ENCODE measurements at places on chromosomes 1 and 21.

GRCh38 chr1:96533820-96534219 is 187.8 kb upstream of the PTBP2 start:
- no peak for DNase-seq

DNA sequence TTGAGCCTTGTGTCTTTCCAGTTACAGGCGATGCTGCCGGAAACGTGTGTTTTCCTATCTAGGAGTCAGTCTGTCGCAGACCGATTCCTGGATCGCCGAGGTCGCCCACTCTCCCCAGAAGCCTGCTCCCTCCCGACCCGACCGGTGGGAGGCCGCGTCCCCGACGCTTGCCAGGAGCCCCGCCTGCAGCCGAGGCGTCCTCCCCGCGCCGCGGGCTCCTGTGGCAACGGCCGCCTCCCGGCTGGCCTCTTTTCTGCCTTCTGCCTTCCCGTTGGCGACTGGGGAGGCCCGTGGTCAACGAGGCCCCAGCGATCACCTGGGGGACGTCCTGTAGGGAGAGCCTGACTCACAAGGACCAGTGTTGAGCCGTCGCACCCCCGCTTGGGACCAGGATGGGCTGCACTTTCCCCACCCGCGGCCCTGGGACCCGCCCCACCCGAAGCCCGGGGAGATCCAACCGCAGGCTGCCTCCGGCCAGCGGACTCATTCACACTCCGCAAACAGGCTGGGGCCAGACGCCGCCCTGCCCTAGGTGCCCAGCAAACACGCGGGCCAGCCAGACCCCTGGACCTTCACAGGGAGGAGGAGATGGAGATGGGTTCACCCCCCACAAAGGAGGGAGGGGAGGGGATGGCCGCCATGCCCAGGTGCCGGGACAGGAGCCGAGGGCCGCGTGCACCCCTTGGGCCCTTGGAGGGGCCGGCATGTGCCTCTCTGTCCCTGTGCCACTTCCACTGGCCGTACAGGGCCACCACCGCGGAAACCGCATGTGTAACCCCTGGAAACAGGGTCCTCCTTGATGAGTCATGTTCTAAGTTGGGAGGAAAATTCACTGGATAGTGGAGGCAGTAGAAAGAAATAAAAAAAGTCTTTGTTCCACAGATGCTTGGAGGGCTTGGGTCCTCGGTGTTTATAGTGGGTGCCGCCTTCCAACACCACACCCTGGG is 7.2 kb upstream of the COL6A1 start:
- DNase-seq = peak; percentile 44

DNA sequence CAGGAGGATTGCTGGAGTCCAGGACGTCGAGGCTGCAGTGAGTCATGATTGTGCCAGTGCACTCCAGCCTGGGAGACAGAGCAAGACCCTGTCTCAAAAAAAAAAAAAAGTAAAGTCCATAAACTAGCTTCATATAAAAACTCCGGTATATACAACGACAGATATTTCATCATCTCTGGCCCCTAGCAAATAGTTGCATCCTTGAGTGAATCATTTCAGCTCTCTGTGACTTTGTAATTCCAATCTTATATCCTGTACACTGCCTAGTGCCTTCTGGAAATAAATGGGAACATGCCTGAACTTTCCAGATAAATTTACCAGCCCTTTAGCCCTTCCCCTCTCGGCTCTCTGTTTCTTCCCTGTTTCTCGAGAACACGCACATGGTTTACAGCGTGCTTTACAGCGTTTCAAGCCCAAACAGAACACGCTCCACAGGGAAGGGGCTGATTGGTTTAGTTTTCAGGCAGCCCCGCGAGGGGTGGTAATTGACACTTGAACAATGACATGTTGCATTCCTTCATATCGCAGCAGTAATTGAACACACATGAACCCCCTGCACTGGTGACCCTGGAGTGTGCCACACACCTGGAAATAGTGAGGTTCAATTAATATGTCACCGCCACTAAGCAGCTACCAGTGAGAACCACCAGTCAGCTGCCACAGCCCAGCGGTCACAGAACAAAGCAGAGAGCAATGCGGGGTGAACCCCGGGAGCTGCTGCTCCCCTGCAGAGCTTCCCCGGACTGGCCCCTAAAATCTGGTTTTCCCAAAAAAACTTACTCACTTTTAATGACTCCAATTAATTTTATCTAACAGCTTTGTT is 35.7 kb upstream of the SIM2 start:
- DNase-seq = no peak

DNA sequence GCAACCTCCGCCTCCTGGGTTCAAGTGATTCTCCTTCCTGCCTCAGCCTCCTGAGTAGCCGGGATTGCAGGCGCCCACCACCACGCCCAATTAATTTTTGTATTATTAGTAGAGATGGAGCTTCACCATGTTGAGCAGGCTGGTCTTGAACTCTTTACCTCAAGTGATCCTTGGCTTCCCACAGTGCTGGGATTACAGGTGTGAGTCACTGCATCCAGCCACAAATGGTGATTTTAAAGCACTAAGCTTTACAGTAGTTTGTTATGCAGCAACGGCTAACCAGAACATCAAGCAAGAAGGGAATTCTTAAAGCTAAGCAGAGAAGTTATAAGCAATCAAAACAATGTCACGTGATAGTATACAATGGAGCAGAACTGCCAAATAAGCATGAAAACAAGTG is 65.7 kb downstream of the NVL start:
- peak; percentile 18 for DNase-seq

DNA sequence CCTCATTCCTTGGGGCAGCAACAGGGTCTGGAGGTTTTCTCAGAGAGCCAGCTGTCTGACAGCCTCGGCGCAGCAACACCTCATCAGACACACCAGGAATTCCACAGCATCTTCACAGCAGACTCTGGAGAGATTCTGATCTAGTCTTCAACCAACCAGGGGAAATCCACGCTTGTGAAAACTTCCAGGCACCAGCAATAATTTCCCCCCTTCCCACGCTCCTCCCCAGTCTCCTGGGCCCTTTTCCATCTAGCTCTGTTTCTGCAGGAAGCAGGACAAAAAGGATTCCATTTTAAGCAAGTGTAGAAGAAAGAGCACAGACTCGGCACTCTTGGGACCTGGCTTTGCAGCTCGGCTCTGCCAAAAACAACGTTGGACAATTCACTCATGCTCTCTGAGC is 44.3 kb upstream of the CAPZB start:
- DNase-seq = no peak

GRCh38 chr1:13666317-13666716 is 33.7 kb upstream of the PRDM2 start:
- no peak for DNase-seq

- no peak for DNase-seq
Observed at GRCh38 chr1:10267319-10267718, 56.9 kb downstream of the KIF1B start.

DNA sequence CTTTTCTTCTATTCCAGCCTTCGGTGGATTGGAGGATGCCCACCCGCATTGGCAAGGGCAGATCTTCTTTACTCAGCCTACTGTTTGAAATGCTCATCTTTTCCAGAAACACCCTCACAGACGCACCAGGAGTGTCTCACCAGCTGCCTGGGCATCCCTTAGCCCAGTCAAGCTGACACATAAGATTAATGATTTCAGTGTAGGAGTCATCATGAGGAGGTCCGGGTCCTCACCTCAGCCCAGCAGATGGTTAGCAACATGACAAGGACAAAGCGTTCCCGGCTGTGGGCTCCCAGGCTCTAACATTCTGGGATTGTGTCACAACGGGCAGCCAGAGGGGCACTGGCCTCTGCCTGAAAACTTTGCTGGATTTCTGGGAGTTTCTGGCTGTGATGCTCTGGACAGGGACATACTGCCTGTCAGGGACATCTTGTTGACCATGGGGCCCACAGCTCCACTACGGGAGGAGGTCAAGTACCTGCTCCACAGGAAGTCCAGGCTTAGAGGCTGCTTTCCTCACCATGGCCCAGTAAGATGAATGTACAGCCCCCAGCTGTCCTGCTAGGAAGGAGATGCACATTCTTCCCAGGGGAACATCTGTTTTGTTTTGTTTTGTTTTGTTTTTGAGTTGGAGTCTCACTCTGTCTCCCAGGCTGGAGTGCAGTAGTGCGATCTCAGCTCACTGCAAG is 204.0 kb upstream of the COA6 start:
- DNase-seq = no peak

- no peak for DNase-seq
Observed at GRCh38 chr1:61261595-61261994, 179.2 kb downstream of the NFIA start.

DNA sequence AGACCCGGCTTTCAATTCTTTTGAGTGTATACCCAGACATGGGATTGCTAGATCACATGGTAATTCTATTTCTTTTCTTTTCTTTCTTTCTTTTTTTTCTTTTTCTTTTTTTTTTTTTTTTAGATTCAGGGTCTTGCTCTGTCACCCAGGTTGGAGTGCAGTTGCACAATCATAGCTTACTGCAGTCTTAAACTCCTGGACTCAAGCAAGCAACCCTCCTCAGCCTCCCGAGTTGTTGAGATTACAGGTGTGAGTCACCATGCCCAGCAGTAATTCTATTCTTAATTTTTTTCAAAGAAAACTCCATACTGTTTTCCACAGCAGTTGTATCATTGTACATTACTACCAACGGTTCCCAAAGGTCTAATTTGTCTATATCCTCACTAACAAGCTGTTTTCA is 13.5 kb upstream of the RNF186 start:
- peak; percentile 7 for DNase-seq

DNA sequence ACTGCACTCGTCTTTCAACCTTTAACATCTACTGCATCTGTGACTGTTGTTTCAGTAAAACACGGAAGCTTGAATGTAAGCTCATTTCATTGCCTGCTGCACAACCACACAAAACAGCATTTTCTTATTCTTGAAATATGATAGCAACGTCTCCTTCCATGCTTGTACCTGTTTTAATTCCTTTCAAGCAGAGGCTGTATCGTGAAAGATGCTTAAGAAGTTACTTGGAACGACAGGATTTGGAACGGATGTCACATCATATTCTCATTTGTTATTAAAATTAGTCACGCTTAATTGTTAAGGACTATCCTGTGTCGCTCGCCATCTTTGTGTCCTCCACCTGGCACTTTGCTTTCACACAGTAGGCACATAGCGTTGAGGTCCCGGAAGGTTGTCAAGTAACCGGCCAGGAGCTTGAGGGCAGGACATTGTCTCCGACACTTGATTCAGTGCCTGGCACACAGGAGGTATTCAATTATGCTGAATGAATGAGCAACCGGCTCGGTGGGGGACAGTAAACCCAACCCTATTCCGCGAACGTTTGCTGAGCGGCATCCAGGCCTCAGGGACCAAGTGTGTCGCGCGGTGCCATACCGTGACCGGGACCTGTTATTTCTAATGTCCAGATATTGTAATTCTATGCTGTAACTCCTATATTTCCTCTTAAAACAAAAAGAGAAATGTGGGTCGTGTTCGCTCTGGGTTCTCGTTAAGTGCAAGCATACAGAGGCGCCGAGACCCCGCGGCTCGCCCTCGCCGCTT is 499 bp upstream of the SH3GLB1 start:
- no peak for DNase-seq

DNA sequence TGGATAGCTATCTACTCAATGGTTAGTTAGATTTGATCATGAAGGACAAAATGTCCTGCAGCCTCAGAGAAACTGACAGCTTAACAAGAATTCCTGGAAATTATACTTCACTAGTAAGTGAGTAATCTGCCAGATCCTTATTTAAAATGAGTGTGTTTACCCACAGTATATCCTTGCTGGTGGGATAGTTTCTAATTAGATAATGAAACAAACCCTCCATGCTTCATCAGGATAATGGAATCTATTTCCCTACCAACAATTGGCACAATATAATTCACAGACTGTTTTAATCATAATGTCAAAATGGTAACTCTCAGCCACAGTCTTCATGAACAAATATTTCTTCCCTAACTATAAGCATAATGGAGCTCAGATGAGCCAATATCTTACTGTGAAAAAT is 239.4 kb upstream of the ST6GALNAC5 start:
- DNase-seq = no peak

GRCh38 chr1:22861764-22862440 is 110.8 kb downstream of the LACTBL1 start:
- DNase-seq = peak; percentile 79

- DNase-seq = no peak
Observed at GRCh38 chr21:34781526-34781925, 112.7 kb downstream of the CLIC6 start.

GRCh38 chr1:53051676-53052075 is 10.3 kb upstream of the PODN start:
- no peak for DNase-seq

DNA sequence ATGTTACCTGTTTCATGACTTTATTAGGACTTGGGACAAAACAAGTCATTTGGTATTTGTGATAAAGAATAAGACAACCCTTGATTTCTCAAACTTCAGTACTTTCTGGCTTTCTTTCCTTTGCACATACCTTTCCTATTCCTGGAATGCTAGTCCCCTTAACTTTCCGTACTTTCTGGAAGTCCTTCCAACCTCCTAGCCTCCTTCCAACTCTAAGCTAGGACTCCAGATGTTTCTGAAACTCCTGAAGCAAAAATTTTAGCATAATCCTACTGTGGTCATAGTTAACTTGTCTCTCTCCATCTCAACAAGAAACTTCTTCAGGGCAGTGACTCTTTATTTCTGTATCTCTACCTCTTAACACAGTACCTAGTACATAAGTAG is 19.8 kb upstream of the C1orf105 start:
- DNase-seq = no peak

GRCh38 chr1:155186067-155186793 is 12.6 kb downstream of the TRIM46 start:
- DNase-seq = no peak

DNA sequence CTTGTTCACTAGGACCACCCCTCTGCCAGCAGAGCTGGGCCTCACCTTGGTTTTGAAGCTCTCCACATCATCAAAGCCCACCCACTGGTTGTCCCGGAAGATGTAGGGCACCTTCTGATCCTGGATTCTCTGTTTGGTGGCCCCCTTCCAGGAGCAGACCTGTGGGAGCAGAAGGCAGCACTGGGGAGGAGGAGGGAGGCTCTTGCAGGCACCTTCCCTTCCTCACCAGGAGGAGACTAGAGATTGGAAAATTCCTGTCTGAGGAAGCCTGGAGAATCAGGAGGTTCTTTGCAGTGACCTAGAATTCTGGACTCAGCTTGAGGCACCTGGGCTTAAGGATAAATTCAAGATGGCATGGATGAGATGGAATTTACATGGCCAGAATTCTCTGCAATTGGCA is 10.3 kb downstream of the CHIT1 start:
- no peak for DNase-seq

GRCh38 chr1:230194525-230194924 is 127.5 kb downstream of the GALNT2 start:
- DNase-seq = no peak

DNA sequence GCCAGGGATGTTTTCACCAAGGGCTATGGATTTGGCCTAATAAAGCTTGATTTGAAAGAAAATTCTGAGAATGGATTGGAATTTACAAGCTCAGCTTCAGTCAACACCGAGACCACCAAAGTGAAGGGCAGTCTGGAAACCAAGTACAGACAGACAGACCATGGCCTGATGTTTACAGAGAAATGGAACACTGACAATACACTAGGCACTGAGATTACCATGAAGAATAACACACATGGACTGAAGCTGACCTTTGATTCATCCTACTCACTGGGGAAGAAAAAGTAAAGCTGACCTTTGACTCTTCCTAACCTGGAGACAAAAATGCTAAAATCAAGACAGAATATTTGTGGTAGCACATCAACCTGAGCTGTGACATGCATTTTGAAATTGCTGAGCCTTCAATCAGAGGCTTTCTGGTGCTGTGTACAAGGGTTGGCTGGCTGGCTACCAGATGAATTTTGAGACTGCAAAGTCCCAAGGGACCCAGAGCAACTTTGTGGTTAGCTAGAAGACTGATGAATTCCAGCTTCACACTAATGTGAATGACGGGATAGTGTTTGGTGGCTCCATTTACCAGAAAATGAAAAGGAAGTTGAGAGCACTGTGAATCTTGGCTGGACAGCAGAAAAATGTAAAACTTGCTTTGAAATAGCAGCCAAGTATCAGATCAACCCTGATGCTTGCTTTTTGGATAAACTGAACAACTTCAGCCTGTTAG is 190.4 kb upstream of the KCTD3 start:
- peak; percentile 0 for DNase-seq

Data from brain microvascular endothelial cell (primary cell).